ENCODE measurements at places on chromosomes 1 and 21.

DNA sequence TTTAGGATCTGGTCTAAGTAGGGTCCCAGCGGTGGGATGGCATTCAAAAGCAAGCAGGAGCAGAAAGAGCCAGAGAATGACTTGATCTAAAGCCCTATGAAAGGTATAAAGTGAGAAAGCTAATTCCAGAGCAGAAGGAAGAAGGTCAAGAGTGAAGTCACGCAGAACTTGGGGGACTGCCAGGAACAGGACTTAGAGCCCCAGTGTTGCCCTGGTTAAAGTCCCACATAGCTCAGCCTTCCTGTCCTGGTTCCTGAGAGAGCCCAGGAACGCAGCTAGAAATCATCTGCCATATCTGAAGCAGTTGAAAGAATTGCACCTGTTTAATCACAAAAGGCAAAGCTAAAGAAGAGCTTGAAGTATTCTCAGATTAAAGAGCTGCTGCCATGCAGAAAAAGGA, 160.6 kb upstream of the ATP1B1 start:
- DNase-seq, result no peak

DNA sequence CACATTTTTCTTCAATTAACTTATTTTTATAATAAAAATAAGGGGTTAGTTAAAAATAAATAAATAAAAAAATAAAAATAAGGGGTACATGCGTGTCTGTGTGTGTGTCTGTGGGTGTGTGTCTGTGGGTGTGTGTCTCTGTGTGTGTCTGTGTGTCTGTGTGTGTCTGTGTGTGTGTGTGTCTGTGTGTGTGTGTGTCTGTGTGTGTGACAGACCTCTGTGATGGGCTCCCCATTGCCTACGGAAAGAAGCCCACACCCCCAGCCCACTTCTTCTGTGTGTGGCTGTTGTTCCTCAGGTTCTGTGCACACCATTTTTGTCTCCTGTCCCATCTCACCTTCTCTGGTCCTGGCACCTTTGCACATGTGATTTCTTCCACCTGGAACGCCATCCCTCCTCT, 9.9 kb downstream of the PHLDA3 start:
- DNase-seq, result no peak

GRCh38 chr1:191970116-191970515, 188.1 kb upstream of the RGS18 start:
- no peak for DNase-seq

- DNase-seq, result peak; percentile 26
Measured at GRCh38 chr1:153490272-153491051, 30.0 kb upstream of the S100A7 start.

GRCh38 chr1:245592189-245592460, 437.3 kb downstream of the KIF26B start:
- no peak for DNase-seq

GRCh38 chr21:26106562-26106961, 64.0 kb downstream of the APP start:
- no peak for DNase-seq

- no peak for DNase-seq
Measured at GRCh38 chr1:217138799-217139466, 415.7 kb upstream of the ESRRG start.

GRCh38 chr1:234975122-234975940, 153.3 kb downstream of the TOMM20 start:
- peak; percentile 15 for DNase-seq

- no peak for DNase-seq
Measured at GRCh38 chr1:89723144-89723543, 90.2 kb downstream of the LRRC8C start.

- no peak for DNase-seq
Measured at GRCh38 chr1:185610954-185611353, 123.2 kb upstream of the HMCN1 start.

DNA sequence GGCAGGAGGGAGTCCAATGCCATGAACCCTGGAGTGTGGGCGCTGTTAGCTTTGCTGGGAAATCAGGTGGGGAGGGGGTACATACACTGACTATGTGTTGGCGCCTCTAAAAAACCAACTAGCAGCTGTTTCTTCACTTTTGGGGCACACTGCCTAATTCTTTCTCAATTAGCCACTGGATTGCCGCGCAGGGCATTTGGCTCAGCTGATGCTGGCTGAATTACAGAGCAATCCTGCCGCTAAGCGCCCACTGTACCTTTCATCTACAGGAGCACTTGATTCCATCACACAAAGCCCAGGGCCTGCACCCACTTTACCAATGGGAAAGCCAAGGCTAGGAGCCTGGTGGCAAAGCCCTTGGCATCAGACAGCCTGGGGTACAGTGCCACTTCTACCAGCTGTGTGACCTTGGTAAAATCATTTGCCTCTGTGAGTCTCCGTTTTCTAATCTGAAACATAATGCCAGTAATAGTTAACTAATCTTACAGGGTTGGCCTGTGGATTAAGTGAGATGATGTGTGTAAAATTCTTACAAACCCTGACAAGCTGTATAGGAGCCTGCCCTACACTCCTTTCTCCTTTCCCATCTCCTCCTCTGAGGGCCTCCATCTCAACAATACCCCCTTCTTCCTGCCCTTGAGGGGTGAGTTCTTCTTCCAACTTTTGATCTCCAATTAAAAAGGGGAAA, 59.0 kb downstream of the UBE2T start:
- DNase-seq, result no peak

All from CD4-positive, alpha-beta T cell treated with Interleukin-17A for 1 hour (primary cell).